Parietal lobe (tissue), 2 donors: ENCODE measurements at places on chromosomes 4 and X. TPM values are rescaled to one million over a fixed set of nuclear protein-coding genes. Genes with fewer than 3 reads are reported as not detected.

The IBSP gene
- not detected for total RNA-seq

The TRAM1L1 gene
- 21.6 TPM for total RNA-seq

The FAM47E gene
- 6.6 TPM for total RNA-seq

The SLC38A5 gene
- total RNA-seq: 28.8 TPM

The CFI gene
- 1.6 TPM for total RNA-seq

The CCDC149 gene
- 31.9 TPM for total RNA-seq
